ENCODE measurements at places on chromosomes 5 and 9. TPM values are rescaled to one million over a fixed set of nuclear protein-coding genes. Genes with fewer than 3 reads are reported as not detected.

KIF24 gene
- 5.2 TPM for total RNA-seq

FPGS gene
- 164 TPM for total RNA-seq

PALM2AKAP2 gene
- not detected for total RNA-seq

TMC1 gene
- not detected for total RNA-seq

PHAX gene
- 50.5 TPM for total RNA-seq

ADRA1B gene
- 46.5 TPM for total RNA-seq

GRCh38 chr9:2085716-2086115 is 70.6 kb downstream of the SMARCA2 start:
- no peak for DNase-seq

- no peak for DNase-seq
Measured at GRCh38 chr5:1808439-1808838, 7.2 kb downstream of the NDUFS6 start.

DNA sequence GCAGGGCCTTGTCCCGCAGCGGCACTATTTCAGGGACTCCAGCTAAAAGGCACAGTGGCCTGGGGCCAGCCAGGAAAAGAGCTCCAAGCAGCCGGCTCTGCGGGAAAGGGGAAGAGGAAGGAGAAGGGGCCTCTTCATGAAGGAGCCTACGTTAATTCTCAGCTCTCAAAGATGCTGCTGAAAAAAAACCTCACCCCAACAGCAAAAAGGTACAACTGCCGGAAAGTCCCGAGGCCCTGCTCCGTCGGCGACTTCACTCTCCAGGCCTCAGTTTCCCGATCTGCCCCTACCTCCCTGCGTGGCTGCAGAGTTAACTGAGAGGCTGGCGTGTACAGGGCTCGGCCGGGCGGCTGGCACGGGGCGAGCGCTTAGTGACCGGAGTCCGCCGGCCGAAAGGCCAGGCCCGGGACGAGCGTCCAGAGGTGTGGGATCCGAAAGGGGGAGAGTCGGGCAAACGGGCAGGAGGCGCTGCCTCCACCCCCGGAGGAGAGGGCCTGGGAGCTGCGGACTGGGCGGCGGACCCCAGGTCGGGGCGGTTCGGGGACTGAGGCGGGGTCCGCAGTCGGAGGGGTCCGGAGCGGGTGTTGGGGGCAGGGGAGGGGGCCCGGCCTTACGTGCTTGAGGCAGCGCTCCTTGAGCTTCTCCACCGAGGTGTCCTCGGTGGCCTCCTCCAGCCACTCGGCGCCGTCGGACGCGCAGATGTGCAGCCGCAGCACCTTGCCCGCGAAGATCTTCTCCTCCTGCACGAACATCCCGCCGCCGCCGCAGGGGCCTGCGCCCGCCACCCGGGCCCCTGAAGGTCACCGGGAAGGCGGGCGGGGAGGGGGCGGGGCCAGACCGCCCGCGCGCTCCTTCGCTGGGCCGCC is 529 bp downstream of the UBAC1 start:
- peak; percentile 25 for DNase-seq

GRCh38 chr5:181217111-181217802 is 5.8 kb upstream of the TRIM41 start:
- peak; percentile 62 for DNase-seq

DNA sequence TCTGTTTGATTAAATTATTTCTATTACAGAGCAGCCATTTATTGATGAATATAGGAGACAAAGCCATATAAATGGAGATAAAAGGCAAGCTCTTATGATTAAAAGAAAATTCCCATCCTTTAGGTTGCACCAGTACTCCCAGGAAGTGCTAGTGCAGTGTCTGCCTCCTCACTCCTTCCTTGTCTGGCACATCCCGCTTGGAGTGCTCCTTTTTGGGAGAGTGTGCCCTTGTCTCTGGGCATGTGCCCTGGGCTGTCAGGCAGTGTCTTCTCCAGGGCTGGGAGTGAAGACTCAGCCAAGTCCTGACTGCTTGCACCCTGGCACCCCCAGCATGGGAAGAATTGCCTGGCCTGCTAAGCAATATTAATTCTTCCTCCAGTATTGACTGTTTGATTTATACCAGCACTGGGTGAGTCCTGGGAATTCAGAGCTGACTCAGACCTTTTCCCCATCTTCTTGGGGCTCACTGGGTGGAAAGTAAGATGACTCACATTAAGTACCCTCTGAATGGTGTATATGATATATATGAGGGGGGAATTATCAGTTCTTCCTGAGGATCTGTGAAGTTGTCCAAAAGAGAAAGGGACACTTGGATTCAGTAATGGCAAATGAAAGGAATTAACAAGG is 62.1 kb downstream of the ZSWIM6 start:
- no peak for DNase-seq

GRCh38 chr5:14476786-14477435 is 104.7 kb upstream of the OTULINL start:
- no peak for DNase-seq

- DNase-seq: peak; percentile 8
Measured at GRCh38 chr5:68745448-68745847, 348.4 kb upstream of the SLC30A5 start.

- DNase-seq: no peak
Measured at GRCh38 chr9:128809831-128810230, 8.5 kb upstream of the ENDOG start.

GRCh38 chr9:107131108-107131799 is 151.8 kb upstream of the RAD23B start:
- DNase-seq: no peak

GRCh38 chr9:88641456-88642240 is 106.7 kb downstream of the NXNL2 start:
- no peak for DNase-seq

DNA sequence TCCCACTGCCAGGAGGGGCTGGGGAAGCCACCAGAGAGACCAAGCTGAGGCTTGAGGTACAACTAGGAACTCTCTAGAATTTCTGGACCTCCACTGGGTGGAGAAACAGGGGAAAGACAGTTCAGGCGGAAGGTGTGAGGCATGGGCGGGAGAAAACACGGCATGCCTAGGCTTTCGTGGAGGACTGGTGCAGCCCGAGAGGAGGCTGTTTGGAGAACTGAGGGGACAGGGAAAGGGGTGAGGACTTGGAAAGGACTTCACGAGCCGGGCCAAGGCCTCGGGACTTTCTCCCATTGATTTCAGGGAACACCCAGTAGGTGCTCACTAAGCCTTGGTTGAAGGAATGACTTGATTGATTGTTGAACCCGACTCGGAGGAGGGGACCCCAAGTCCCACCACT is 9.5 kb upstream of the ADGRD2 start:
- no peak for DNase-seq

- no peak for DNase-seq
Measured at GRCh38 chr9:26812217-26812616, 80.4 kb downstream of the CAAP1 start.

GRCh38 chr9:33620738-33621439 is 96.8 kb downstream of the ANKRD18B start:
- no peak for DNase-seq

- no peak for DNase-seq
Measured at GRCh38 chr5:91534332-91534731, 151.2 kb upstream of the ARRDC3 start.
